Left renal pelvis (tissue), 4 donors: ENCODE measurements at places on chromosomes 7 and 10.

DNA sequence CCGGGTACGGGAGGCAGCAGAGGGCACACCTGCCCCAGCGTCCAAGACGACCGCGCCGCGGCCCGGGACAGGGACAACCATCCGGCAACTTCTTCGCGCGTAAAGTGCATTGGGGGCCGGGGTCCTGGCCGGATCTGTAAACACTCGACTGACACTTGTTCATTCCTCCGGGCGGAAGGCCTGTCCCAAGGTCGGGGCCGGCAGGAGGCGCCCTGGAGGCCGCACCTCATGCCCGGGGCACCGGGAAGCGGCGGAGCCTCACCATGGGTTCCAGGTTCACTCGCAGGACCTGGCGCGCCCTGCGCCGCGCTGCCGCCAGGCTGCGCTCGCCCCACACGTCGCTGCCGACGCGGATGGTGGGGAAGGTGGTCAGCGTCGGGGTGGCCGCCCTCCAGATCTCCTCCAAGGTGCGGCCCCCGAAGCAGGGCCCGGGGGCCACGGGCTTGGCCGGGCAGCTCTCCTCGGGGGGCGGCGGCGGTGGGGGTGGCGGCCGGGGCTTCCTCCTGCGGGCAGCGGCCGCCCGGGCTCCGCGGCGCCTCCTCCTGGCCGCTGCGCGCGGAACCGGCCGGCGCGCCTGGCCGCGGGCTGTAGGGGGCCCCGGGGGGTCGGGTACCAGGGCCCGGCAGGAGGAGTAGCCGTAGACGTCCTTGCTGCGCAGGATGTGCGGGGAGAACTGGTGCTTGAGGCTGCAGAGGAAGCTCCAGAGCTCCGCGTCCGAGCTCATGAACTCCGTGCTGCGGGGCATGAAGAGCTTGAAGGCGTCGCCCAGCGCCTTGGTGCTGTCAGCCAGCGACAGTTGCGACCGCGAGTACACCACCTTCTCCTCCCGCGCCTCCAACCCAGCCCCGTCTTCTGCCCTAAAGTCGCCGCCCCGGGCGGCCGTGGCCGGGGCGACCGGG lies 746 bp downstream of the CCDC71L start:
- DNase-seq, result peak; percentile 24

GRCh38 chr7:155191901-155192478 lies 105.7 kb upstream of the INSIG1 start:
- DNase-seq, result no peak

- DNase-seq, result no peak
Observed at GRCh38 chr7:45573661-45574415, at the start of gene ADCY1. Gene ADCY1 (plus strand): TSS chr7:45574368. CDS start chr7:45574544, 176 bp downstream.

- no peak for DNase-seq
Observed at GRCh38 chr7:1454542-1454941, 4.7 kb downstream of the MICALL2 start.

DNA sequence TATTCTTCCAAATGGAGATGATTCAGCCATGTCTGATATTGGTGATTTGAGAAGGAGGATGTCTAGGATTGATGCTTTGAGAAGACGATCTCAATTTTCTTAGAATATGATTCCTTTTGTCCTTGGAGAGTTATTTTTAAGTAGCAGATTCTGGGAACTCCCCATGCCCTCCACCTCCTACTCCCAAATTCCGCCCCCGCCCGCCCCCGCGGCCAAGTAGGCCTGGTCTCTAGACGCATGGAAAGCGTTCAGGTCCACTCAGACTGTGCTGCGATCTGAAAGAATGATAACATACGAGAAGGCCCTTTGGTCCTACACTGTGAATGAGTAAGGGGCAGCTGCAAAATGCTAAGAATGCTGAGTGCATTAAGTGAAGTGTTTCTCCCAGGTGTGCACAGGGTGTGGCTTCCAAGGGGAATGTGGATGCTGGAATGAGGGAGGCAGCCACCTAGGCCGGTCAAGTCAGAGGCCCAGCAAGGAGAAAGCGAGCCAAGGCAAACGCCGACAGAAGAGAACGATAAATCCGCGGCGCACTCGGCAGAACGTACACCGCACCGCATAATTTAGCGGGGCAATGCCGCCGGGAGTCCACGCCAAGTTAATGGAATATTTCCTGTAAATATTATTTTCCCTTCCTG lies 142.3 kb downstream of the PRPF18 start:
- DNase-seq, result no peak

GRCh38 chr7:109964780-109965179 lies 1126.1 kb upstream of the LRRN3 start:
- no peak for DNase-seq

DNA sequence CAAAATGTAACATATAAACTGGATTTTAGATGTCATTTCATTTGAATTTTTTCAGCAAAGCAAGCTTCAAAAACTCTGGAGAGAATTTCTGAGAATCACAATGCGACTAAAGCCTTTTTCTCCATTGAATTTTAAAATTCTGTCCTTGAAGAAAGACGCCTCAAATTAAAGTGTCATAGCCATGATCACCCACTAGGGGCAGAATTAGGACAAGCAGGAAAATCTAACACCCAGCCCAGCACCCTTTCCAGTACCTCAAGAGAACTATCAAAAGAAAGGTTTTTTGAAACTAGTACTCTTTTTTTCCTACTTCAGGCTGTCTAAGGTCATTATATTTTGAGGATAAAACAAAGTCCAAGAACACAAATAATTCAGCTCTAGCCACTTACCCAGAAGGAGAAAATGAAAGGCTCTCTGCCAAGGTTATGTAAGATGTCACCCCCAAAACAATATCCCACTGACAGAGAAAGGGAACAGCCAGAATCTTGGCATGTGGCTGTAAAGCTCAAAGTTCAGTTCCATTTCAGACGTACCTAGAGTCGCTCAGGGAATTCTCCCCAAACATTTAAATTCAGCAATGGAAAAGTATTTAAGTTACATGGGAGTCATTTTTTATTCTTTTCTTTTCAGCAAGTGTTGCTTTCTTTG lies 299.4 kb downstream of the SNX13 start:
- DNase-seq, result no peak

- no peak for DNase-seq
Observed at GRCh38 chr7:40918701-40919271, 784.0 kb downstream of the SUGCT start.

DNA sequence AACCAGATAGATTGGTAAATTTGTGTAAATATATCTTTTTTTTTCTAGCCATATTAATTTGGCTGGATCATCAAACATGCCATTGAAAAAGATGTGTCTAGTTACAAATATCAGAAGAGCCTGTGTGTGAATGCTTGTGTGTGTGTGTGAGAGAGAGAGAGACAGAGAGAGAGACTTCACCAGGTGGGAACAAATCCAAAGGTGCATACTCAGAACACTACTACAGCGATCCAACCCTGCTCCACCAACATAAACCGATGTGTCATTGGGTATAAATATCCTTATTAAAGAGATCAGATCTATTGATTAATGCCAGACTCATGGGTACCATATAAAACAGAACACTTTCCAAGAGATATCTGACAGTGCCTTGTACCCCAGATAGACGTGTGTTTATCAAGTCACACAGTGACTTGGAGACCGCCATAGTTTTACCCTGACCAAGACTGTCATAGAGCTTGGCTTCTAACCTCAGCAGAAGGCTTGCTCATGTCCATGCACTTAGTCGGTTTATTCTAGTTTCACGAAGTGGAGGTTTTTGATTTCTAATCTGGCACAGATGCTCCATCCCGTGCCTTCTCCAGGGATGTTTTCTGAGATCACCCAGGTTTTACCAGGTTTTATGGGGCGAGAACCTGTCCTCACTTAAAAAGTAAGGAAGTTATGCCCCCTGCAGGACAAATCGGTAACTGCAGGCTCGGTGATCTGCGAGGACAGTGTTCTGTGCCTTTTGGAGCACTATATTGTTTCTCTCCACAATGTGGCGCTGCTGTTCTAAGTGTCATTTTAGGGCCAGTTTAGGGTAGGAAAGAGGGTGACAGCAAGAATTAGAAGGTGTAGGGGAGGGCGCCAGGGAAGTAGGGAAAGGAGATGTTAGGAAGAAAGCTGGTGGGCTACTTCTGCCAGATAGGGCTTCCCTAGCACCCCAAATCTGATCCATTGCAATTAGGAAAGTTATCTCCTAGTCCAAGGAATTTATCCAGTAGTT lies 29.3 kb upstream of the WNT8B start:
- peak; percentile 88 for DNase-seq

DNA sequence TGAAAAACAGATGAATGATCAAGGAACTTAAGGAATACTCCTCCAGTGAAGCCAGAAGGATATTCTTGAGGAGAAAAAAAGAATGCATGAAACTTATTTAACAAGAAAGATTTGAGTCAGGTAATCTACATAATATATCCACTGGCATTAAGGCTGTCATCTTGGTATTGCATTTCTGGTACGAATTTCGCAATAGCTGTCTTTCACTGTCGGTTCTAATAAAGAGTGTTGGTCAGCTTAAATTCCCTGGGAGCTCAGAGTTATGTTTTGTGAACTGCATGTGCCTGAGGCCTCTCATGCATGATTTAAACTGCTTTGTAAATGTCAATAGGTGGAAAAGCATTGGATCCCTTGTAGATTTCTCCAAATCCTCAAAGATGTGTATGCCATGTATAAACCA lies 565.3 kb upstream of the GALNT17 start:
- no peak for DNase-seq

GRCh38 chr10:96025566-96025965 lies 17.8 kb upstream of the CCNJ start:
- DNase-seq, result no peak

DNA sequence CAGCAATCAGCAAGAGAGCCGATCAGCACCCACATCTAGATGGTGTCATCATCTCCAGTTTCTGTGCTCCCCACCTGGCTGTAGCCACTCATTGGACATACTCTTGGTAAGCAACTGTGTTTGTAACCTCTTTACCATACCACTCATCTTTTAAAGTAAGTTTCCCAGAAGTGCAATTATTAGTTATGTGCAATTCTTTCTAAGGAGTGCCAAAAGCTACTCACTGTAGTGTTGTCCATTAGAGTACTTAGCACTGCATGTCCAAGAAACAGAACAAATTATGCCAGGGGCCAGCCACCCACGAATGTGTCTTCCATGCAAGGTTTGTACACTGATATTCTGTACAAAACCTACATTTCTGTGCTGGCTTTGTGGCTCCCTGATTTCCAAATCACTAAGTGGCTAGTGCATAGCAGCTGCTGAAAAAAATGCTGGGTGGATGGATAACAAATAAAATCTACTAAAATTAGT lies 131.9 kb downstream of the SRPK2 start:
- no peak for DNase-seq

DNA sequence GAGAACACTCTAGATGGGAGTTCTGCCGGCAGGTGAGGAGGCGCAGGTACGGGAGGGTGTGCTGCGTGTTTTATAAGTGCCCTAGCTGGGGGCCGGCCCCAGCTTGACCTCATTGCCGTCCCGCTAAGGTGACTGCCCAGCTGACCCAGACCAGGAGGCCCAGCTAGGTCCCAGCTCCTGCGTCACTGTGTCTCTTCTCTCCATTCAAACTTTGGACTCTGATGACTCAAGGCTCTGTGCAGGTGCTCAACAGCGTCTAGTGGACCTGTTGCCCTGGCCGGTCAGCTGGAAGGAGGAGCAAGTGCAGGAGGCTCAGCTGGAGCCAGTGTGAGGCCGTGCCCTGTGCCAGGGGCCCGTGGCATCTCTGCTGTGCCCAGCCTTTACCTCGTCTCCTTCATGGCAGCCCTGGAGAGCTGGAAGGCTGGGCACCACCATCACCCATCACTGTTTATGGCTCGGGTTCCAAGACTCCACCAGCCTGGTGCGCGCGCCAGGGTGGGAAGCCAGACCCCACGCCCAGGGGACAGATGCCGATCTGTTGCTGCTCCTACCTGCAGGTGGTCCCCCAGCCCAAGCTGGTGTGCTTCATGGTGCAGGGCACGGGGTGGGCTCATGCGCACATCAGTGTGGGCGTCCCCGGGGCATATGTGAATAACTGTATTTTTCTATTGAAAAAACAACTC lies 14.6 kb downstream of the LHPP start:
- DNase-seq, result no peak

DNA sequence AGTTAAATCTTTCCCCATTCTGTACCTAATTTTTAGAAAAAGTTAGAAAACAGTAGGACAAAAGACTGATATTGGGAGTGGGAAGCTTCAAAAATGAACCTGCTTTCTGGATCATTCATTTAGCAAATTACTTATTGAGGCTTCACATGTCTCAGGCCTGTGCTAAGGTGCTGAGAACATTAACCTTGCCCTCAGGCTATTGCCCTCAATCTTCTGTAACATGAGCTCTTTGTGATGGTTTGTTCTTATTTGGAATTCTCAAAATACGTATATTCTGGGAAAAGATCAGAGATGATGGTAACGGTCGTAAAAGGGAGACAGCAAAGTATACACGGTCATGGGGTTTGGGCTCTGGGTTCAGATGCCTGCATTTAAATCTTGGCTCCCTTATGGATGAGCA lies 39.5 kb upstream of the PRKG1 start:
- DNase-seq, result no peak

GRCh38 chr7:44962483-44963251 lies 16.1 kb downstream of the MYO1G start:
- no peak for DNase-seq

GRCh38 chr10:91191584-91191919 lies 28.9 kb upstream of the PCGF5 start:
- DNase-seq, result no peak

DNA sequence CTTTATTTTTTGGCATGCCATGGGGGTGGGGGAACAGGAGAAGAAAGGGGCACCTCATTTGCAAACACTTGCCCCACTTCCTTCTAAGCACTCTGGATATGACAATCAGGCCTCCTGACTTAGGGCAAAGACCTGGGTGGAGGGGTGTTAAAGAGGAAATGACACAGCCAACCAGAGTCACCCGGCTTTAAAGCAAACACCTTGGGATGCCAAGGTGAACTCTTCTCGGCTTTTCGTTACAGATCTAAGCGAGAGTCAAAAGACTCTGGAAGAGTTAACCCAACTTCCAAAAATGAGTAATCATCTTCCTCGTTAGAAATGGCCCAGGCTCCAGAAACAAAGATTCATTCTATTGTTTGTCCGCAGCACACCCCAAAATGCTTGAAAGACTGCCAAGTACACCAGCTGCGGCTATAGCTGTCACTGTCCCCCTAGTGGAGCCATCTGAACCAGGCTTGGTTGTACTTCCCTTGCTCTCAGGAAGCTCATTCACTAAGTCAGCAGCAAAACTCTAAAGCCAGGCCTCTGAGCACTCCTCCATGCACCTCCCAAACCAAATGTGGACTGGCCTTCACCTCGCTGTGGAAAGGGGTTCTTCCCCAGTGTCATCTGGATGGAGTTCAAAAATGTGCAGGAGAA lies 24.8 kb downstream of the FAM53B start:
- no peak for DNase-seq

GRCh38 chr7:47792521-47793121 lies 155.6 kb downstream of the PKD1L1 start:
- no peak for DNase-seq

DNA sequence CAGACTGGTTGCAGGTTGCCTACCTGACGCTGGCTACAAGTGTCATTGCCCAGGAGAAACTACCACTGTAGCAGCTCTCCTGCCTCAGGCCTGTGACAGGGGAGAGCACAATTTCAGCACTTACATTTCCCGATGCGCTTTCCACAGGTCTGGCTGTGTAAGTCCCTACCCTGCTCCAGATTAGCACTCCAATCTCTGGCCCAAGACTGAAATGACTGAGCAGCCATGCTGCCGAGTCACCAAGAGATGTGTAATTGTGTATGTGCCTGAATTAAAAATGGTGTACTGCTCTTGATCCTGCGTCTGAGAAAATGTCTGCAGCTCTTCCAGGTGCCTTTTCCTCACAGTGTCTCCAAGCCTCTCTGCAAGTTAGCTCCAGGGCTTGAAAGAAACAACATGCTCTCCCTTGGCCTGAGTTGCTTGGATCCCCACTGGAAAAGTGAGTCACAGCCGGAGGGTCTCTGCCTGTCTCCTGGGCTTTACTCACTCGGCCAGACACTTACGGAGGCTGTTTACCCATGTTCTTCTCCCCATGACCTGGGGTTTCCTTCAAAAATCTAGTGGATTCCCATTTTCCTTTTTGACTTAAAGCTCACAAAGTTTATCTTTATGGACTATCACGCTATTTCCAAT lies 1001.7 kb upstream of the KCND2 start:
- no peak for DNase-seq
